ENCODE measurements at places on chromosomes 16 and 17.

DNA sequence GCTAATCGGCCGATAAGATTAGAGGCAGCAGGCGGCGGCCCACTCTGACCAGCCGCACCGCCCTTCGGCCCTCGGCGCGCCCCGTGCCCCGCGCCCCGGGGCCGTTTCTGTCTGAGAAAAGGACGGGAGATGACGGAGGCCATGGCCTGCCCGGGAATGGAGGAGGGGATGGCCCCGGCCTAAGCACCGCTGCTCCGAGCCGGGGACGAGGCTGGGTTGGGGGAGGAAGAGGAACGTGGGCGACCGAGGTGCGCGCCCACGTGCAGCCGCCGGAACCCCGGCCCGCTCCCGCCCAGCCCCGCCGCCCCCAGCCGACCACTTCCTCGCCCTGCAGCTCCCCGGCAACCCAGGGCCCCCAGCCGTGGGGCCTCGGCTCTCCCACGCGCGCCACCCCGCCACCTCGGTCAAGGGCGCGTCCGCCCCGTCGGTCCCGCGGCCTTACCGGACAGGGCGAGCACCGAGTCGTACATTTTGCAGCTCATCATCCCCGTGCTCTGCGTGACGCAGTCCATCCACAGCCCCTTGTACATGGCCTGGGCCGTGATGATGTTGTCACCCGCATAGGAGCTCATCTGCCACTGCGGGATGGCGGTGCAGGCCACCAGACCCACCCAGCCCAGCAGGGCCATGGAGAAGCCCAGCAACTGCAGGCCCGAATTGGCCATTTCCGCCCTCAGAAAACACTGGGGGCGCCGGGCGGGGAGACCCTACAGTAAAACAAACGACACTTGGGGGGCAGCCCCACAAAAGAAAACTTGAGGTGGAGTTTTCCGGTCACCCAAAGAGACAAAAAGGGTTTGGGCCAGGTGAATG is 693 bp downstream of the CLDN7 start:
- no peak for DNase-seq

DNA sequence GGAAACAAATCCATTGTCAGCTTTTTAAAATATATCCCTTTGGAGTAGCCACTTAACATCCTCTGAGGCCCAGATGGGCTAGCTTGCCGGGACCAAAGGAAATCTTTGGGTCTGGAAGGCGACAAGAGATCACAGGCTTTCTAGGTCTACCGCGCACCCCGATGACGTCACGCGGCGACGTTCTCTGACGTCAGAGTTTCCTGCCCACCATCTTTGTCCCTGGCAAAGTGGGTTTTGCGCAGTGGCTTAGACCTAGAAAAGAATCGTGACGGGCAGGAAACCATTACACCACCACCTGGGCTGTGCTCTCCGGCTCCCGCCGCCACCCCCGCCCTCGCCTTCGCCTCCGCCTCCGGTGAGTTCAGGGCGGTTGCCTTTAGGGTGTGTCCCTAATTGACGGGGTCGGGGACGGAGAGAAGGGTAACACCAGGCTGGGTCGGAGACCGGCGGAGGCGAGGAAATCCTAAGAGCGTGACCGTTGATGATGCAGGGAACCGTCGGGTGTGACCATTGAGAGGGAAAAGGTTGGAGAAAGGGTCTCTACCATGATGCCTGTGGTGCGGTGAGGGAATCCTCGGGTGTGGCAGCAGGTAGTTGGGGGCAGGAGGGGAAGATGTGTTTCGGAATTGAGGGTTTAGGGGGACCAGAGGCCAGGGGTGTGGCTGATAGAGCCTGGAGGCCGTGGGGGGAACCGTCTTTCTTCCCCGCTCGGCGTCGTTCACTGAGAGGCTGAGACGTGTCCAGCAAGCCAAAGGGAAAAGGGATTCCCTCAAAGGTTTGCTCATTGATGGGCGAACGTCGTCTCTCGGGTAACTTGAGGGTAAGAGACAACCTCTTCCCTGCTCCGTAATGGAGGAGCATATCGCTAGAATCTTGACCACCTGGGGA is at the start of gene AP2B1:
TSS of gene AP2B1 (plus strand) at position 249 of the 888 bp plus-strand sequence. CDS start 6,709 bp downstream, outside the sequence.
- peak; percentile 97 for DNase-seq

DNA sequence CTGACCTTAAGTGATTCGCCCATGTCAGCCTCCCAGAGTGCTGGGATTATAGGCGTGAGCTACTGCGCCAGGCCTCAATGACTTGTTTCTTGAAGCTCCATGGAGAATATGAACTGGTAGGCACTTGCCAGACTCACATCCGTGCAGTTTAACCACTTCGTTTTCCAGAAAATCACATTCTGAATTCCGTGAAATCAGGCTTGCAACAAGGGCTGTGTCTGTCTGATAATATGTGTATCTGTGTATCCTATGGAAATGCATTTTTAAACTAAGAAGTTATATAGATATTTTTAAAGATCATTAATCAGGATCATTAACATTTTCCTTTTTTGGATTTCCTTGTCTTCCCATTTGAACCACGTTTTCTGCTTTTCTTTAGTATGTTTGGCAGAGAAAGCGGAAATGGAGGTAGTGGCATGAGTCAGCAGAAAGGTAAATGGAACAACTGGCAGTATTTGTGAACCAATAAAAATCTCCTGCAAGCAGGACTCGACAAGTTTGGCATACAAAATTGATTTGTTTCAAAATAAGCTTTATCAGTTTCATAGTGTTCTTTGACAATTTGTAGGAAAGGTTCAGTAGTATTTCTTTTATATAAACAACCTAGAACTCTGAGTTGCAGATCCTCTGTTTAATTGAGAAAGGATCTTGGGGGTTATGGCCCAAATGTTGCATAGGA is 33.0 kb downstream of the USP10 start:
- no peak for DNase-seq

DNA sequence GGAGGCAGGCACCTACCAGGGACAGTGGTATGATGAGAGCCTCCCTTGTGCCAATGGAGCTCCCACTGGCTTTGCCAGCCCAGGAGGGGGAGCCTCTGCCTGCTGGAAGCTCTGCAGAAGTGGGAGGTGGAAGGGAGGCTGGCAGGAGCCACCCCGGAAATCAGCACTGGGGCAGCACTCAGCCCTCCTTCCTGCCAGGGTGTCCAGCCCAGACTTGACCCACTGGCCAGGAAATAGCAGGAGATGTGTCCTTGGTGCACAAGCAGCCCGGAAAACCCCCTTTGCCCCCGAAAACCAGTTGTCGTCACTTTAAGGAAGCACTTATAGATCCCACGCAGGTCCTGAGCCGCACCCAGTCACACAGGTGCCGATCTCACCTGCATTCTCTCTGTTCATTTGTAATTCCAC is 49.3 kb upstream of the CACNG4 start:
- peak; percentile 29 for DNase-seq

GRCh38 chr16:47664653-47665325 is 203.7 kb downstream of the PHKB start:
- DNase-seq = no peak

- peak; percentile 87 for DNase-seq
Observed at GRCh38 chr17:74373838-74374606, 6.7 kb downstream of the GPR142 start.

- peak; percentile 26 for DNase-seq
Observed at GRCh38 chr17:44905006-44906000, 6.1 kb upstream of the EFTUD2 start.

DNA sequence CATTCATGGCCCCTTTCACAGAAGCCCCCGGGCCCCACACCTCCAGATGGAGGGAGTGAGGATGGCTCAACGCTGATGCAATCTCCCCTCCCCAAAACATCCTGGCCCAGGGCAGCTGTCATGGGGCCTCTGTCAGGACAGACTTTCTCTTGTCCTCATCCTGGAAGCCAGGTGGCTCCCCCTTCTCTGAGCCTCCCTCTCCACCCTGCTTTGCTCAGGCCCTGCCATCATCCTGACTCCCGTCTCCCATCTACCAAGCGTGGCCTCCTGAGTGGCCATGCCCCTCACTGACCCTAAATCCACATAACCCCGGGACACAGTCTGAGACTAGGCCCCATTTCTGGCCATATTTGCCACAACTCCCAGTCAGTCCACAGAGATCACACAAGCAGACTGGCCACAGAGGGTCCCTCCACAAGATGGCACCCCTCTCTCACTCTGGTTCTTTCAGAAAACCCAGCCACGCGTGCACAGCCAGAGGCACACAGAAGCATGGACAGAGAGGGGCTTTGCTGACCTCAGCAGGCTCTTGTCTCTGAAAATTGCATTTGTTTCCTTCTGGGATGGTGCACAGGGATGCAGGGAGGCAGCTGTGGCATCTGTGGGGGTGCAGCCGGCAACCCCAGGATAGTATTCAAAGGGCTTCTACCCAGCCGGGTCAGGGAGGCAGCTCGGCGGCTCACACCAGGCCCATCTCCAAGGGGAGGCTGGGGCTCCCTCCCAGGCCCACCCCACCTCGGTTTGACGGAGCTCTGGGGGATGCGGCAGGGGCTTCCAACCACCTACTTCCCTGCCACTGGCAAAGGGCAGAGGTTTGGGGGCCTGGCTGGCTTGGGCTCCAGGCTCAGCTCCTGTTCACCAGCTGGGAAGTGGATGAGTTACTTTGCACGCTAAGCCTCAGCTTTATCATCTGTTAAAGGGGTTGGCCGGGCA is 16.9 kb downstream of the DOC2B start:
- peak; percentile 84 for DNase-seq

- DNase-seq = peak; percentile 5
Observed at GRCh38 chr16:48052731-48053417, 102.9 kb downstream of the ABCC12 start.

- DNase-seq = no peak
Observed at GRCh38 chr17:35546487-35546886, 9.0 kb upstream of the SLFN12L start.

DNA sequence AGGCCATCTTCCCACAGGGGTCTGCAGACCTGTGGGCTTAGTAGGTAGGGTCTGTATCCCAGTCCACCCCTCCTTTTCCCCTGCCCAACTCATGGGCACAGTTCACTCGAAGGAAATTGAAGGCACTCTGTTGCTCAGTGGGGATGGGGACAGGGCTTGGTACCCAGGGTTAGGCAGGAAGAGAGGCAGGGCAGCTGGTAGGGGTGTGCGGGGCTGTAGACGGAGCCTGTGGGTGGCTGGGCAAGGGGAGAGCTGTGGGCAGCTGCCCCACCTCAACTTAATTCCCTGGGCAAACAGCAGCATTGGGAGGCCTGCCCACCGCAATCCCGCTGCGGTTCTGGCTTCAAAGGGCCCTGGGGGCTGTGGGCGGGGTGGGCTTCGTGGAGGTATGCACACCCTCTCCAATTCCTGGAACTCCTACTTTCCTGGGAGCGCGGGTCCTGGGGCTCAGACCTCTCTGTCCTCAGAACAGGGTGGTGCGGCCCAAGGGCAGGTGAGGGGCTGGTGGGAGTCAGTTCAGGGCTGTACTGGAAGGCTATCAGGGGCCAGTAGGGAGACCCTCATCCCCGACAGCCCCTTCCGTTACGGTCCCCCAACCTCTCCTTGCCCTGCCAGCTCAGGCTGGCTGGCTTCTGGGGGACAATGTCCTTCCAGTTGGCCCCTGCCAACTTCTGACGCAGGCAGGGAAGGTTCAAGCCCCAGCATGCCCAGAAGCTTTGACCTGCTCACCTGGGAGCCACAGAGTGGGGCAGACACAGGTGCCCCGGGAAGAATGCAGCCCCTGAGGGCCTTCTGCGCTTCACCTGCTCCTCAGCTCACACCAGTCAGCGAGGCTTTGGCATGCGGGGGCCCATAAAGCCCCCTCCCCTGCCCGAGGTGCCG is 9.1 kb downstream of the FOXJ1 start:
- no peak for DNase-seq

- DNase-seq = no peak
Observed at GRCh38 chr16:30527635-30528178, 1.3 kb upstream of the ZNF768 start.

- DNase-seq = no peak
Observed at GRCh38 chr16:54980821-54981220, 50.2 kb downstream of the IRX5 start.

DNA sequence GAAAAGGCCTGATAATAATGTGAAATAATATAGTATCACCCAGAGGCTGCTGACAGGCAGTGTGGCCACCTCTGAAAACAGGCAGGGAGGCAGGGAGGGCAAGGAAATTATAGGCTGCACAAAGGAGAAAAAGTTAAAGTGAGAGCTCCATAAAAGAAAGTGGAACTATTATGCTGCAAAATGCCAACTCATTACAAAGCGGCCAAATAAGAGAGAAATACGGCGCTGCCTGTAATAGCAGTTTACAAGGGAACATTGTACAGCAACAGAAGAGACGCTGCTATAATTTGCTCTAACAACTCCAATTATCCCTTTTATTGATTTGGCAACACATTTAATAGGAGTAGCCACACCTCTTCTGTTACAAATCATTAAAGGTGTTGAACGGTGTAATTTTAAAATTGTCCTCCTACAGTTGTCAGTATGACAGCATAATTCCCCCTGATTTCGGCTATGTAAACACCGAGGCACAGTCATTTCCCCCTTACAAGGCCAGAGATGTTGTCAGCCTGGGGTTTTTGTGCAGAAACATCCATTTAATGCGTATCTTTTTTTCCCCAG is 120.3 kb downstream of the MRM1 start:
- no peak for DNase-seq

- DNase-seq = no peak
Observed at GRCh38 chr16:57695680-57696069, 1.1 kb downstream of the DRC7 start.

DNA sequence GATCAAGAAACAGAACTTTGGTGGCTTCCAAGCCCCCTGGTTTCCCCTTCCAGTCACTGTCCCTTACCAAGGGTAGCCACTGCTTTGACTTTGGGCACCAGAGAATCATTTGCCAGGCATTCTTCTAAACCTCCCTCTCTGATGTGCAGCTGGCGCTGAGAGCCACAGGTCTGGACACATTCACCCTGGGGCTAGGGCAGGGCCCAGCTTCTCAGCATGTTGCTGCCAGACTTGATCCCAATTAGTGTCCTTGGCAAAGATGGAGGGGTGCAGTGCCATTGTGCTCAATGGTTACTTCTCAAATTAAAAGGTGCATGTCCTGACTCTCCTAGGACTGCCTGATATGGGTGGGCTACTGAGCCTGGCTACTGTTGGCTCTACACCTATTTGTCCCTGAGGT is 7.6 kb upstream of the SLC47A2 start:
- no peak for DNase-seq

DNA sequence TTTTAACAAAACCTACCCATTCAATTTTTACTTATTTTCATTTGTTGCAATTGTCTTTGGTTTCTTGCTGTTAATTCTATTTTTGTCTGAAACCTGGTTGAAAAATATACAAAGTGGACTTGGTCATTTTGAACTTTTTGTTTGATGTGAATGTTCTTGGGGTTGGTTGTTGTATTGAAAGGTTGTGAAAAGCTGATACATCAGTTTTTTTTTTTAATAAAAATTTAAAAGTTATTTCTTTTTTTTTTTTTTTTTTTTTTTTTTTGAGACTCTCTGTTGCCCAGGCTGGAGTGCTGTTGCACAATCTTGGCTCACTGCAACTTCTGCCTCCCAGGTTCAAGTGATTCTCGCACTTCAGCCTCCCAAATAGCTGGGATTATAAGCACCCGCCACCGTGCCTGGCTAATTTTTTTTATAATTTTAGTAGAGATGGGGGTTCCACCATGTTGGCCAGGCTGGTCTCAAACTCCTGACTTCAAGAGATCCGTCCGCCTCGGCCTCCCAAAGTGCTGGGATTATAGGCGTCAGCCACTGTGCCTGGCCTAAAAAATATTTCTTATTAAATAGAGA is 28.9 kb downstream of the WIPF2 start:
- no peak for DNase-seq

Data from NCI-H82 (cell line).